ENCODE measurements at places on chromosomes 1 and 21.

GRCh38 chr1:173020138-173020750 is 30.5 kb downstream of the TNFSF18 start:
- DNase-seq, result no peak

DNA sequence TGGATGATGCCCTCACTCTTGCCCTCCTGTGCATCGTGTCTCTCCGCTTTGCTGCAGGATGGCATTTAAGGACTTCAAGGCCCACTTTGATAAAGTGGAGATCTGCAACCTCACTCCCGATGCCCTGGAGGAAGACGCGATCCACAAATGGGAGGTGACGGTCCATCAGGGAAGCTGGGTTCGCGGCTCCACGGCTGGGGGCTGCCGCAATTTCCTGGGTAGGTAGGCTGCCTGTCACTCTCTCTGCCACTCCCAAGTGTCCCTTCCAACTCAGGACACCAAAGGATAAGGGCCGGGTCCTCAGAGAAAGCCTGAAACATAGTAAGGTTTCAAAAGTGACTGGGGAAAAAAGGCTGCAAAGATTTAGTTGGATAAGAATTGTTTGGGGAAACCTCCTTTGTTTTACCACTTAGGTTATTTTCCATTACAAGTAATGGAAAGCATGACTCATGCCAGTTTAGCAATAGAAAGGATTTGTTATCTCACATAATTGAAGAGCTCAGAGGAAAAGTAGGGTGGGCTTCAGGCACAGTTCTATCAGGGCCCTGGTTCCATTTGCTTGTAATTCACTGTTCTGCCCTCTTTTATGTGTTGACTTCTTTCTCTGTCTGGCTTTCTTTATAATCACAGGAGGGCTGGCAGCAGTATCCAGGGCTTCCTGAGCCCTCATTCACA is 31.9 kb downstream of the CAPN9 start:
- DNase-seq, result no peak

DNA sequence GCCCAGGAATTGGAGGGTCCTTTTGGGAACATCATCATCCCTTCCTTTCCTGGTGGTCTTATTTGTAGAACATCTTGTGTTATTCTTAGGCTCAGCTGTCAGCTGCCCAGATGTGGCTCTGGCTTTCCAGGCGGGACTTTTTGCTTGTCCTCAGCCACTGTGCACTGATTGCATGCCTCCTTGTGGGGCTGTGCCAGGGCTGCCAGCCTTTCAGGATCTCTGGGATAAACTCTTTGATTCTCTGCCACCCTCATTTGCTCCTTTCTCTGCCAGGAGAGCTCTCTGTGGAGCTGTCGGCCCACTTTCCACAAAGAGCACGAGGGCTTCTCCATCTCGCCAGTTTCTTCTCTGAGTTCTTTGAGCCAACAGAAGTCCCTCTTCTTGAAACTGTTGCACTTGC is 63.1 kb downstream of the PTPRU start:
- DNase-seq, result no peak

- no peak for DNase-seq
These were observed 332.4 kb downstream of the CAMTA1 start for GRCh38 chr1:7117399-7118281.

DNA sequence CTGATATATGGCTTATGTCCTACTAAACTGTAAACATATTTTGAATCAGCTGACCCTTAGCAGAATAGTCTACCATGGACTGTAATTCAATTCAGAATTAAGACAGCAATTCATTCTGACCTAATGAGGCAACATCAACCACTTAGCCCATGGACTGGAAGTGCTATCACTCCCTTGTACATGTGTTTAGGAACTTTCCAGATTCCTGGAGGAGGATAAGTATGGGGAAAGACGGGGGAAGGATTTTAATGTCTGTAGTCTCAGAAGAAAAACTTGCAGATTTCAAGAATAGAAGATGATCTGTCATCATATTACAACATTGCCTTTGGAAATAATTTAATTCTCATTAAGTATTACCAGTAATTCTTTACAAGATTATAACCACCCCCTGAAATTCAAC is 56.3 kb downstream of the PTGFR start:
- no peak for DNase-seq

GRCh38 chr1:53448241-53448841 is 10.9 kb upstream of the DMRTB1 start:
- no peak for DNase-seq

DNA sequence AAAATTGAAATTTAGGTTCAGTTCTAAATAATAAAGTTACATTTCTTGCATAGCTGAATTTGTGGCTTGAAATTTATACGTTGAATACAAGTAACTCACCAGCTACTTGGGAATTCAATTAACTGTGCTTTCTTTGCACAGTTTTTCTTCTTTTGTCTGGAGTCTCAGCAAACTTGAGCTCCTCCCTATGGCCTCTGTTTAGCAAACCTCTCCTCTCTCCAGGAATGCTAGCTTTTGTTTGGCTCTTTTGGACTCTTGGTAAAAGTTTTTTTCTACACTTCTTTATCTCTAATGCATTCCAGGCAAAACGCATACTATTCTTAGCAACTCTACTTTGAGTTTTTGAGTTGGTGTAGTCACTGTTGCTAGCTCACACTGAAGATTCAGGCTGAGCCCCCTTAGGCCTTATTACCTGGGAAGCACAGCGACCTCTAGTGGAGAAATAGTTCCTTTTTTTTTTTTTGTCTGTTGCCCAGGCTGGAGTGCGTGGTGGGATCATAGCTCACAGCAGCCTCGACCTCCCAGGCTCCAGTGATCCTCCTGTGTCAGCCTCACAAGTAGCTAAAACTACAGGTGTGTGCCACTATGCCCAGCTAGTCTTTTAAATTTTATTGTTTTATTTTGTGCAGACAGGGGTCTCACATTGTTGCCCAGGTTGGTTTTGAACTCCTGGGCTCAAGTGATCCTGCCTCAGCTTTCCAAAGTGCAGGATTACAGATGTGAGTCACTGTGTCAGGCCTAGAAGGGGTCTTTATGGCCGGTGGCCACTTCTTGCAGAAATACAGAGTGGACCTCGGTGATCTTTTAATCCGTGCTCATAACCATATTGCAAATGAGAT is 61.7 kb downstream of the CASQ2 start:
- DNase-seq, result no peak

- no peak for DNase-seq
These were observed 68.5 kb downstream of the NDUFS5 start for GRCh38 chr1:39094685-39095084.

DNA sequence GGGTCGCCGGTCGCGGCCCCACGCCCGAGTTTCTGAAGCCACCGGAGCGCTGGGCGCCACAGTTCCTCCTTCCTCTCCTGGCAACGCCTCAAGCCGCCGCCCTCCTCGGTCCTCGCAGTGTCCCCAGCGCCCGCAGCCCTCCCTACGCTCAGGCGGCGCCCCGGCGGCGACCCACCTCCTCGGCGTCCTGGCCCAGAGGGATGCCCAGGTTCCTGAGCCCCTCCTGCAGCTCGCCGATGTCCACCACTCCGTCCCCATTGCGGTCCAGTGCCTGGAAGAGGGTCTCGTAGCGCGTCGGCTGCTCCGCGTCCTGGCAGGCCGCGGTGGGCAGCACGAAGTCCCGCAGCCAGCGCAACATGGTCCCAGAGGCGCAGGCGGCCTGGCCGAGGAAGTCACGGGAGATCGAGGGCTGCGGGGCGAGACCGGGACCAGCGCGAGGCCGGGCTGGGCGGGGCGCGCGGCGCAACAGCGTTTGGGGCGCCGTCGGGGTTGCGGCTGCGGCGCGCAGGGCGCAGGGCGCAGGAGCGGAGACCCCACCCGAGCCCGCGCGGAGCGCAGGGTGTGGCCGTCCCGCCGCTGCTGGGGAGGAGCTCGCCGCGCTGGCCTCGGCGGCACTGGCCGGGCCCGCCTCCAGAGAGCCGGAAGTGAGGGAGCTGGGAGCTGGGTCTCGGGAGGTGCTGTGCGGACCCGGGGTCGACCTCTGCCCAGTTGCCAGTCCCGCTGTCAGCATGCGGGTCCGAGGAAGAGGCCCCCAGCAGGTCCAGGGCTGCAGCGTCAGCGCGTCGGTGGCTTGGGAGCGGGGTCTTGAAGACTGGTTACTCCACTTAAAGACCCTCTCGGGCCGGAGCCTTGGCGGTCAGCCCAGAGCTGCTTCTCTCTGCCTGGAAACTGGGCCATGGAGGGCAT is at the start of gene SLC25A24:
SLC25A24 (minus strand) TSS at position 563 of the 906 bp plus-strand sequence; CDS start at position 358, 205 bp downstream.
- peak; percentile 6 for DNase-seq

- no peak for DNase-seq
These were observed 120.6 kb downstream of the LYPLAL1 start for GRCh38 chr1:219294251-219294650.

DNA sequence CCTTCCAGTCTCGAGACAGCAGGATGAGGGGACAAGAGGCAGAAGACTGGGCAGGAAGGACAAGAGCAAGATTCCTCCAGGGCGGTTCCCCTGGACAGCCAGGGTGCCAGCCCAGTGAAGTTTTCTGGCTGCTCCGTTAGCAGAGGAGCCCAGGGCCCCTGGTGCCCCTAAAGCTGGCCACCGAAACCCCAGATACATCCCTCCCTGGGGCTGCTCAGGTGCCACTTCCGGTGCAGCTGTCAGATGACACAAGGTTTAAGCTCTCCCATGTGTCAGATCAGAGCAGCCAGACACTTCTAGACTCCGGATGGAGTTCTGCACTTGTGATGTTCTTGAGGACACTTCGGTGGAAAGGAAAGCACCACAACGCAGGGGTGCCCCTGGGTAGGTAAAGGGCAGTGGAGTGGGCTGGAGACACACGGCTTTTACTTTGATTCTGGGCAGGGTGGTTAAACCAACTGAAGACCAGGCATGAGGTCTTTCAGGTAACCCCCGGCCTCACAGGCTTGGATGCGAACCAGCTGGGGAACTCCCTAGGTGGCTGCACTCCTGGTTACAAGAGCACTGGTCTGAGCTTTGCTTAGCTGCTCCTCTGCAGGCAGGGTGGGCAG is 85.7 kb downstream of the ITPKB start:
- no peak for DNase-seq

- DNase-seq, result no peak
These were observed 12.0 kb downstream of the ALDH9A1 start for GRCh38 chr1:165686121-165686970.

- DNase-seq, result no peak
These were observed 12.5 kb upstream of the MATN1 start for GRCh38 chr1:30735668-30736498.

- DNase-seq, result no peak
These were observed 252.5 kb downstream of the PTPRU start for GRCh38 chr1:29488794-29489311.

GRCh38 chr1:54095546-54096226 is 42.3 kb downstream of the TCEANC2 start:
- DNase-seq, result no peak

DNA sequence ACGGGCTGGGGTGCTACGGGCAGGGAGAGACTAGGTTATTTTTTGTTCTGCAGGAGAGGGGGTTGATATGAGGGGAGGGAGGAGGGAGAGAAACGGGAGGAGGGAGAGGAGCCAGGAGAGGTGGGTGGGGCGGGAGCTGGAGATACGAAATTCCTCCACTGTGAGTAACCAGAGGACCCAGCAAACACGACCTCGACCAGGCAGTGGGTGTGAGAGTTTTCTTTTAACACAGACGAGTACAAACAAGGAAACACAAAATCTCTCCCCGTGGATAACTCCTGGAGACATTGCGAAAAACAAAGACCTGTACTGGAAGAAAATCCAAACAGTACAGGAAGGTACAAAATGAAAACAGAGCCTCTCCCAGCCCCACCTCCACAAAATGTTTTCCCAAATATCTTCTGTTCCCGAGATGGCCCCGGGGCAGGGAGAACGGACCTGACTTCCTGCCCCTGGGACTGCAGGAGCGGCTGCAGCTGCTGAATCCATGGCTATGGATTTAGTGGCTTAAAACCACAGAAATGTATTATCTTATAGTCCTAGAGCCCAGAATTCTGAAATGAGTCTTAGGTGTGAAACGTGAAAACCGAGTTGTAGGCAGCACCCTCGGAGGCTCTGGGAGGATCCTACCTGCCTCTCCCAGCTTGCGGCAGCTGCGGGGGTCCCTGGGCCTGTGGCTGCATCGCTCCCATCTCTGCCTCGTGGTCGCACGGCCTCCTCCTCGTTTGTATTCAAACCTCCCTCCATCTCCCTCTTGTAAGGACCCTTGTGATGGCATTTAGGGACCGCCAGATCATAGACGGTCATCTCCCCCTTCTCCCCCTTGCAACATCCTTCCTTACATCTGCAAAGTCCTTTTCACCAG is 82.2 kb downstream of the RIPK4 start:
- no peak for DNase-seq

DNA sequence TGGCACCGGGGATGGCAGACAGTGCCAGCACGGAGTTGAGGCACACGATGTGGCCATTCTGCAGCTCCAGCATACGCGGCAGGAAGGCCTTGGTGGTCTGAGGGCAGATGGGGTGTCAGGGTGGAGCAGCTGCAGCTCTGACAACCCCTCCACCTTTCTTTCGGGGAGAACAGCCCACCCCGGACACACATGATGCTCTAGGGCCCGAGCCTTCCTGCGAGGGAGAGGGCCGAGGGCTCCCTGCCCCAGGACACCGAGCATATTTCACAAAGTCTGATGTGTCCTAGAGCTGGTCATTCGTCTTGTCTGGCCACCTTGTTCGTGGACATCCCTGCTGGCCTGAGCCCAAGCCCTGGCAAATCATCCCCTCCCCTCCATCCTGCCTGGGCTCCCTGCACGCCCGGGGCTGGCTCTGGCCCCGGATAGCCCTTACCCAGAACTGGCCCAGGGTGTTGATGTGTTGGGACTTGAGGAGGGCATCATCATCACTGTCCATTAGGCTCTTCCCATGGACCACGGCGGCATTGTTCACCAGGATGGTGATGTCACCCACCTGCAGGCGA is 39.1 kb downstream of the DHRS3 start:
- no peak for DNase-seq

GRCh38 chr1:17498214-17498613 is 41.3 kb upstream of the ARHGEF10L start:
- no peak for DNase-seq

DNA sequence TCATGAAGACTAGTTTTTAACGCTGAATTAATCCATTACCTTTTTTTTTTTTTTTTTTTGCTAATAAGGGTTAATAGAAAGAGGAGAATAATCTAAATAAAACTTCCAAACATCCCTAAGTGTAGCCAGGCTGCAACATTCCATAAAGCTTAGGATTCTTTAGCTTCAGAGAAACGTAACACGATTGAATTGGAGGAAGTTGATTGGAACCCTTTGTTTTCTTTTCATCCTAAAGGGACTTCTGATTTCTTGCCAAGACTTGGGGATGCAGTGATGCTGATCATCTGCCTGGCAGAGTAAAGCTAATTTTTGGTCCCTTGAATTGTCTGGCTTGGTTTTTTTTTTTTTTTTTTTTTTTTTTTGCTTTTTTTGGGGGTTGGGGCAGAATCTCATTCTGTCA is 142.9 kb downstream of the VPS13D start:
- DNase-seq, result no peak

GRCh38 chr1:225873281-225873850 is 8.8 kb downstream of the TMEM63A start:
- DNase-seq, result no peak

GRCh38 chr1:209513226-209513625 is 70.3 kb upstream of the CAMK1G start:
- DNase-seq, result no peak

GRCh38 chr1:203273869-203274602 is 31.3 kb upstream of the BTG2 start:
- DNase-seq, result no peak

- DNase-seq, result no peak
These were observed 3.0 kb downstream of the TCHH start for GRCh38 chr1:152112101-152112884.

- DNase-seq, result no peak
These were observed 898.6 kb downstream of the AMY1C start for GRCh38 chr1:104648269-104648691.
